ENCODE measurements at places on chromosomes 3 and 15. TPM values are rescaled to one million over a fixed set of nuclear protein-coding genes. Genes with fewer than 3 reads are reported as not detected.

DNA sequence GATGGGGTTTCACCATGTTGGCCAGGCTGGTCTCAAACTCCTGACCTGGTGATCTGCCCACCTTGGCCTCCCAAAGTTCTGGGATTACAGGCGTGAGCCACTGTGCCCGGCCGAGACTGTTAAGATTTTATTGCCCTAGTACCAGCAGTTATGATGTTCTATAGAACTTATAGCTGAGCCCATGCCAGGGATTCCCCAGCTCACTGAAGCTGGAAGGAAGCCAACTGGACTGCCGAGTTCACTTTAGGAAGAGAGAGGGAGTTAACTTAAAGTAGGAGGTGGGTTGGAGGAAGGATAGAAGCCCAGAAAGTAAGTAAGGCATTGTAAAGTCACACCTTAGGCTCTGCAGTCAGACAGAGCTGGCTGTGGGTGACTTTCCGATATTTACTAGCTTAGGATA lies 101.1 kb upstream of the BOC start:
- DNase-seq, result no peak

The SNUPN gene
- polyA plus RNA-seq, result 35.6 TPM

The KBTBD12 gene
- polyA plus RNA-seq, result 1.6 TPM

The FNDC3B gene
- polyA plus RNA-seq, result 53.4 TPM

- no peak for DNase-seq
These were observed 429.5 kb downstream of the NAALADL2 start for GRCh38 chr3:175288621-175289020.

The CHRFAM7A gene
- polyA plus RNA-seq, result 1.2 TPM

DNA sequence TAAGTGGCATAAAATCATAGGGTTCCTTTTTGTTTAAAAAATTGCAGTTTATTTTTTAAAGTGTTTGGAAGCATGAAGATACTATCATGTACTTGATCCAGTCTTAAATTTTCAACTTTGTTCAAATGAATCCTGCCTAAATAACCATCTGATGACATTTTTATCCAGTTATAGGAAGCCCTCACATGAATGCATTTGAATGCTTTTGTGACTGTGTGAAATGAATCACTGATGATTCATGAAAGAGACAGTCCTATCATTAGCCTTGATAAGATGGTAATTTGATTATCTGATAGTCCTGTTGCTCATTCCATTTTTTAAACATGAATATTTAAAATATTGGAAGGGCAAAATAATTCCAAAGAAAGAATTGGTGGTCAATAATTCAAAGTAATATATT lies 401.9 kb upstream of the ROBO2 start:
- DNase-seq, result no peak

DNA sequence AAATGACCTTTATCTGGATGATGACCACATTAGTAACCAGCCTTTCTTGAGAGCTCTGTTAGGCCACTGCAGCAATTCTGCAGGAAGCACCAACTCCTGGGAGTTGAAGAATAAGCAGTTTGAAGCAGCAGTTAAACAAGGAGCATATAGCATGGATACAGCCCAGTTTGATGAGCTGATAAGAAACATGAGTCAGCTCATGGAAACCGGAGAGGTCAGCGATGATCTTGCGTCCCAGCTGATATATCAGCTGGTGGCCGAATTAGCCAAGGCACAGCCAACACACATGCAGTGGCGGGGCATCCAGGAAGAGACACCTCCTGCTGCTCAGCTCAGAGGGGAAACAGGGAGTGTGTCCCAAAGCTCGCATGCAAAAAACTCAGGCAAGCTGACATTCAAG lies 252.8 kb upstream of the GOLGA6L4 start:
- DNase-seq, result no peak

DNA sequence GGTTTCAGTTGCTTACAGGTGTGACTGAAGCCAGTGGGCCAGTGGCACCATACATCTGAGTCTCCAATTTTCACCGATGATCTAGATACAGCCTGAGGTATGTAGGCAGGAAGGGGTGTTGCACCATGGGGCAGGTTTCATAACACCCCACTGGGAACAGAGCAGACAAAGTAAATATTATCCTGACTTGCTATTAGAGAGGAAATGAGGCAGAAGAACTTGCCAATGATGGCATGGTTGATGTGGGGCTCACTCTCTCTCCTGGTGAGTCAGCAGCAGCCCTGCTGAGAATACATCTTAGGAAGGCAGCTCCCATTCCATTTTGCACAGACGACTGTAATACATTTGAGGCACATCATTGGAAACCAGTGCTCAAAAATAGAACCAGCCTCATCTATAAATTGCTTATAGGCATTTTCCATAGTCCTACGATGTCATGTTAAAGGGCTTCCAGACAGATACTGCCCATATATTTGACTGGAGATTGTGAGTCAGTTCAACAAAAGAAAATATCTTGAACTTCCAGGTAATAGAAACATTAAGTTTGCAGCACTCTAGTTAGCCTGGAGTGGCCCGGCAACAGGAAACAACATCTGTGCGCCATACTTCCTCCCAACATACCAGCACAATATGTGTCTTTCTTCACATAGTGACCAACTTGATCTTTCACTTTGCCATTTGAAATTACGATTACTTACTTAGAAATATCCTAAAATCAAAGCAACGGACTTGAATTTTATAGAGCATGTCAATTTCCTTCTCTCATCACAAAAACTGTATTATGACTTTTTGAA lies 175.5 kb downstream of the NECTIN3 start:
- DNase-seq, result no peak

GRCh38 chr3:54772746-54773145 lies 155.1 kb downstream of the LRTM1 start:
- no peak for DNase-seq

DNA sequence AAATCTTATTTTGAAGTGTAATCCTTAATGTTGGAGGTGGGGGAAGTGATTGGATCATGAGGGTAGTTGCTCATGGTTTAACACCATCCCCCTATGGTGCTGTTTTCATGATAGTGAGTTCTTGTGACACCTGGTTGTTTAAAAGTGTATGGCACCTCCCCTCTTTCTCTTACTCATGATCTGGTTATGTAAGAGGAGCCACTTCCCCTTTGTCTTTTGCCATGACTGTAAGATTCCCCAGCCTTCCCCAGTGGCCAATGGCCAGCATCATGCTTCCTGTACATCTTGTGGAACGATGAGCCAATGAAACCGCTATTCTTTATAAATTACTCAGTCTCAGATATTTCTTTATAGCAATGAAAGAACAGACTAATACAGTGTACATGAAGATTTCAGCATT lies 39.8 kb upstream of the GMNC start:
- DNase-seq, result no peak

The GOLGA8R gene
- 5.0 TPM for polyA plus RNA-seq

The ASB14 gene
- 1.2 TPM for polyA plus RNA-seq

GRCh38 chr3:133455281-133455680 lies 55.4 kb downstream of the BFSP2 start:
- no peak for DNase-seq

The ARPP21 gene
- polyA plus RNA-seq, result 1.4 TPM

- no peak for DNase-seq
These were observed 34.3 kb downstream of the CCR3 start for GRCh38 chr3:46276497-46277099.

DNA sequence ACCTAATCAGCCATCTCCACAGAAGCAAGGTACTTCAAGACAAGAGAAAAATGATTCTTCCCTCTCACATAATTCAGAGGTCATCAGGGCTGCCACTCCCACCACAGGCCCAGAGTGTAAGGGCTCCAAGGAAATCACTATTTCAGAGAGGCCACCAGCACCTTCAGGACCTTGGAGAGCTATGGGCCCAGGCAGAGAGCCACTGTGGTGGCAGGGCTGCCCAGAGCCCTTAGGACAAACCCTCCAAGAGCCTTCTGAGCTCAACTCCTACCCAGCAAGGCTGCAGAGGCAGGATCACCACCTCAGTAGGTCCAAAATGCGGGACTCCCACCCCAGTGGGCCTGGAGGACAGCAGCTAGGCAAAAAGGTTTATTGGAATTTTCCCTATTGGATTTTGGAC lies 17.9 kb upstream of the FAN1 start:
- DNase-seq, result no peak

DNA sequence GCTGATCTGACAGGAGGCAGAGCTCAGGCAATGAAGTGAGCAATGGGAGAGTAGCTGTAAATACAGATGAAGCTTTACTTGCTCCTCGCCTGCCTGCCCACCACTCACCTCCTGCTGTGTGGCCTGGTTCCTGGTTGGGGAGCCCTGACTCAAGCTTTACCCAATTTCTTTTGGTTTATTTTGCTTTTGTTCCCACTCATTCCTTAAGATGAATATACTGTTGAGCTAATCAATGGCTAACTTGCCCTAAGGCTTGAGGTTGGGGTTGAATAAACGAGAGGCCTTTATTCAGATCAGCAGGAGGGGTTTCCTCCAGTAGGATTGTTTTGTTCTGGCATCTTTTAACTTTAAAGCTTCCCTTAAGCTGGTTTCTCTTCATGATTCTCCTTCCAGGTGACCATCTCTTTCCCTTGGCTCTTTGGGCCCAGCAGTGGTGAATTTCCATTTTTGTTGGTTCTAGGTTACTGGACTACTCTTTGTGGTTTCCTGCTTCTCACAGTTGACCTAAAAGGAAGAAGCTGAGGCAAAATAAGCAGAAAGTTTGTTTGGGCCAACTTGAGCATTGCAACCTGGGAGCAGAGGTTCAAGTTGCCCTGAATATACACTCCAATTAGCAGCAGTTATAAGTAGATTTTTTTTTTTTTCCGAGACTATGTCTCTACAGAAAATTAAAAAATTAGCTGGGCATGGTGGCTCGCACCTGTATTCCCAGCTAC lies 44.4 kb downstream of the STARD9 start:
- no peak for DNase-seq

The CD86 gene
- polyA plus RNA-seq, result 2.4 TPM

- no peak for DNase-seq
These were observed 196.4 kb downstream of the UACA start for GRCh38 chr15:70566989-70567388.

The TMEM40 gene
- polyA plus RNA-seq, result 1.6 TPM

GRCh38 chr15:26864664-26865191 lies 2.1 kb upstream of the GABRA5 start:
- DNase-seq, result no peak

GRCh38 chr3:158846803-158847451 lies 45.1 kb downstream of the MFSD1 start:
- no peak for DNase-seq

DNA sequence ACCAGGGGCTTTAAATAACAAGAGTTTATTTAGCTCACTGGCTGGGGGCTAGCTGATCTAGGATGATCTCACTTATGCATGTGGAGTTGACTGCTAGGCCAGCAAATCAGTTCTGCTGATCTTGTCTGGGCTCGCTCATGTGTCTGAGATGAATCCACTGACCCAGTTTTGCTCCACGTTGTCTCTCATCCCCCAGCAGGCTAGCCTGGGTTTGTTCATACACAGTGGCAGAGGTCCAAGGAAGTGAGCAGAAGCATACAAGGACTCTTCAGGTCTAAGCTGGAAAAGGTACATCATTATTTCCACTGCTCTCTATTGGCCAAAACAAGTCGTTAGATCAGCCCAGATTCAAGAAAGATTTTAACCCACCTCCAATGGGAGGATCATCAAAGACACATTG lies 238.0 kb downstream of the PLCL2 start:
- DNase-seq, result no peak

GRCh38 chr3:11199902-11200845 lies 45.9 kb downstream of the HRH1 start:
- no peak for DNase-seq

DNA sequence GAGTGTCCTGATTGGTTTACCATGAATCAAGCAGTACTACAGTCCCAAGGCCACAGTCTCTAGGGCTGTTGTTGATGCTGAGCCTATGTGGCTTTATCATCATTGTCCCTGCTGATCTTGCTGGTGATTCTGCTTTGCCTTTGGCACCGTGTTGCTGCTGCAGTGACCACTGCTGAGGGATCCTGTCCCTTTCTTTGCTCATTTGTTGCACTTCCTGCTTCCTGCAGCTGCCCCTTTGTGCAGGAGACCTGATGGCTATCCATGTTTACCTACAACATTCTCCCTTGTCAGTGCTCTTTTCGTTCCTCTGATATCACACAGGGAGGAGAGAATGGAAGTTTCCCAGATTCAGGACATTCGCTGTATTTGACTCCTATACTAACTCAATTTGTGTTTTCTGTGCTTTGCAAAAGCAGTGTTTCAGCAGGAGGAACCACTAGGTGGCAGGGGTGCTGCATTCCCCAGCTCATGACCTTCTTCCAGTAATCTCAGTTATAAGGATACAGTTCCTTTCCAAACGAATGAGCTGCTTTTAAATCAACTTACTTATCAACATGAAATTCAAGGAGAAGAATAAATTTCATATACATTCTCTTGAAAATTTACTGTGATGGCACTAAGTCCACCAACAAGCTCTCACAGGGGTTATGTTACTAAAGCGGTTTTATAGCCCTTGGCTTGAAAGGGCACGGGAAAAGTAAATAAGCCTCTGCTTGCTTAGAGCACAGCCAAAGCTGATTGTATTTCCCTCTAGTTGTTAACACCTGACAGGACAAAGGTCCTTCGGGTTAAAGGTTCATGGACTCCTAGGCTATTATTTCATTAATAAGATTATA lies 9.7 kb upstream of the THUMPD3 start:
- no peak for DNase-seq

DNA sequence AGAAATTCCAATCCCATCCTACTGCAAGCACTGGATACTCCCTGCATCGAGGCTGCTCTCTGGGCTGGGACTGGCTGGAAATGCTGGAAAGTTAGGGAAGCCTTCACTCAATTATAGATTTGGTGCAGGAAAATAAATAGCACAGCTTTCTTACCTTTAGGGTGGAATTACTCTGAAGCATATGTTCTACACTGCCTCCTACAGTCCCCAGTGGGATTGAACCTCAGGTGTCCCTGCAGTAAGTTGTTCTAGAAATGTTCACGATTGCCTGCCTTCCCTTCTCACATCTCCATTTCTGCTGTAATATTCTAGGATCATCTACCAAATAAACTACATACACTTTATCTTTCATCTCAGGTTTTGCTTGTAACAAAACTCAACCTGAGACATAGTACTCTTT lies 536.7 kb upstream of the LMCD1 start:
- DNase-seq, result no peak

- no peak for DNase-seq
These were observed 7.7 kb downstream of the FSTL1 start for GRCh38 chr3:120442975-120443517.

DNA sequence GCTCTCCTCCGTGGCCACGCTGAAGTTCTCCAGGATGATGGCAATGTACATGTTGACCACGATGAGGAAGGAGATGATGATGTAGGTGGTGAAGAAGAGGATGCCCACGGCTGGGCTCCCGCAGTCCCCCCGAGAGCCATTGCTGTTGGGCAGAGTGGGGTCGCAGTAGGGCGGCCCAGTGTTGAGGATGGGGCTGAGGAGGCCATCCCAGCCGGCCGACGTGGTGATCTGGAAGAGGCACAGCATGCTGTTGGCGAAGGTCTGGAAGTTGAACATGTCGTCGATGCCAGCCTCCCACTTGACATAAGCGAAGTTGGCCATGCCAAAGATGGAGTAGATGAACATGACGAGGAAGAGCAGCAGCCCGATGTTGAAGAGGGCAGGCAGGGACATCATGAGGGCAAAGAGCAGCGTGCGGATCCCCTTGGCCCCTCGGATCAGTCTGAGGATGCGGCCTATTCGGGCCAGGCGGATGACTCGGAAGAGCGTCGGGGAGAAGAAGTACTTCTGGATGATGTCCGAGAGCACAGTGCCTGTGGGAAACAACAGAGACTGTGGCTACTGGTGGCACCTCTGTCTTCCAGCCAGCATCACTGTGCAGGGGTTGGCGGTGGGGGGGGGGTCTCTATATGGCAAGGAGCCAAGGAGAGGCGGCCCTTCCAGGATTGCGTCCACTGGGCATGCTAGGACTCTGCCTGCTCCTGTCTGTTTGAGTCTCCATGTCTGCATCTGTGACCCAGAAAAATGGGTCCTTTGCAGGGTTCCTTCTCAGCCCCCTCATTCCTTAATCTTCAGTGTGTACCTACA lies 55.1 kb downstream of the EXOG start:
- no peak for DNase-seq

Measured in left renal pelvis (tissue), 4 donors.